ENCODE measurements at places on chromosomes 6 and 20.
A peak's percentile ranks its signal among the peaks of the same experiment; 100 is the strongest.

DNA sequence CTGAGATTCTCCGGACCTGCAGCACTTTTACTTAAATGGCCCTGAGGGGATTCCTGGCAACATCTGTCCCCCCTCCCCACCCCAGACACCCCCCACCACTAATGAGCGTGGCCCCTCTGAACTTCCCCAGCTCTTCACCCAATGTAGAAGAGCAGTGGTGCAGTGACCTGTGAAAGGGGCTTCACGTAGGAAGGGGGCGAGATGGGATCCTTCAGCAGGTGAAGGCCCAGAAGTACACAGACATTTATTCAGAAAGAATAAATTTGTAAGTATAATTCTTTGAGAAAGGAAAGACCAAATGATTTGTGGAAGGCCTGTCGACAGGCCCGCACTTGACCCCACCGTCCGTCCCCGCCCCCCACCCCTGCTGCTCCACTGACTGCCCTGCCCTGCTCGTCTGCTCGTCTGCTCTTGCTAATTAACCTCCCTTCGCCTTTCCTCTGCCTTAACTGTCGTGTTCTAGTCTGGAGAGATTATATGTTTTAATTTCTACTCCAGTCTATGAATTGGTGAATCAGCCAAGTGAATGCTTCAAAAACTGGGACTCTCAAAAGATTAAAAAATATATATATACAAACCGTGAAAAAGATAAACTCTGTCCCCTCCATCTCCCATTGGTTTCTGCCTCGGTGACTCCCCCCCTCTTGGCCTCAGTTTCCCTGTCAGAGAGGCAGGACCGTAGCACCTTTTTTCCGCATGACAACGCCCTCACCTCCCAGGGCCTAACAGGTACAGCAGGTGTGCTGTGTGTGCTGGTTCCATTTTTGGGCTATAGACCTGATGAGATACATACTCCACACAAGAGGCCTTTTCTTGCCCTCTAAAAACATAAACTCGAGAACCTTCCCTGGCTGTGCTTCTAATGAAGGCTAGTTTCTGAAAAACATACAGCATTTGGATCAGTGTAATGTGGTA is 49.2 kb downstream of the GNAS start:
- DNase-seq, result no peak

- DNase-seq, result no peak
These were observed 38.3 kb downstream of the MAPK14 start for GRCh38 chr6:36065916-36066315.

- no peak for DNase-seq
These were observed 17.5 kb downstream of the CPNE5 start for GRCh38 chr6:36821581-36822335.

GRCh38 chr6:150651808-150652470 is 52.3 kb downstream of the PLEKHG1 start:
- DNase-seq, result no peak

DNA sequence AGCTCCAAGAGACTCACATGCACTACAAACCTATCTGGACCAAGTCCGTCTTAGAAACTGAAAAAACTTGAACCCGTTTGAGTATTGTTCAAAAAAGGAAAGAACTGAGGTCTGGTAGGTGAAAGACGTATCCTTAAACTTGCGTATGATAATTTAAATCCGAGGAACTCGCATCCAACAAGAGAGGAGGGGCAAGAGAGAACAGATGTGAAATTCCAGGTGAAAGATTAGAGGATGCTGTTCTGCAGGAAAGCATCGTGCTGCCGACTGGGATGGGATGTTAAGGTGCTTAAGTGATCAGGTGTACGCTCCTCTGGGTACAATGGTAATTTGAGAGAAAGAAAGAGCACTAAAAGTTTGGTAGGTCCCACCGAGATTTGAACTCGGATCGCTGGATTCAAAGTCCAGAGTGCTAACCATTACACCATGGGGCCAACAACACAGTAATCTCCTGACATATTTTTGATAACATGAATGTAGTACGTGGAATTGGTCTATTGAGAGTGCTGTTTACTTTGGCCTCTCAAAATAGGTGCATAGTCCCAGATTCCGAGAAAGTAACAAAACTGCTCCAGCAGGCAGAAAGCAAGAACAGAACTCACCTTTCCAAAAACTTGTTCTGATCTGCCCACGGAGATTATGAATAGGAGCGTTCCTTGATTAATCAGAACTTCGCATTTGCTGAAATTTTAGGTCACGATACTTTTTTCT is 53.5 kb upstream of the BTN3A2 start:
- peak; percentile 17 for DNase-seq

Measured in activated T-helper 9 cell treated with anti-CD3 and anti-CD28 coated beads, Interleukin-2, amount 50 U/mL, for 16 hours (primary cell).